ENCODE measurements at places on chromosomes 12 and 14.

- no peak for DNase-seq
Observed at GRCh38 chr12:127060933-127061332, 1206.0 kb upstream of the TMEM132C start.

GRCh38 chr12:132554845-132555630, 55.3 kb downstream of the LRCOL1 start:
- no peak for DNase-seq

GRCh38 chr12:33044447-33044846, 147.9 kb upstream of the PKP2 start:
- no peak for DNase-seq

DNA sequence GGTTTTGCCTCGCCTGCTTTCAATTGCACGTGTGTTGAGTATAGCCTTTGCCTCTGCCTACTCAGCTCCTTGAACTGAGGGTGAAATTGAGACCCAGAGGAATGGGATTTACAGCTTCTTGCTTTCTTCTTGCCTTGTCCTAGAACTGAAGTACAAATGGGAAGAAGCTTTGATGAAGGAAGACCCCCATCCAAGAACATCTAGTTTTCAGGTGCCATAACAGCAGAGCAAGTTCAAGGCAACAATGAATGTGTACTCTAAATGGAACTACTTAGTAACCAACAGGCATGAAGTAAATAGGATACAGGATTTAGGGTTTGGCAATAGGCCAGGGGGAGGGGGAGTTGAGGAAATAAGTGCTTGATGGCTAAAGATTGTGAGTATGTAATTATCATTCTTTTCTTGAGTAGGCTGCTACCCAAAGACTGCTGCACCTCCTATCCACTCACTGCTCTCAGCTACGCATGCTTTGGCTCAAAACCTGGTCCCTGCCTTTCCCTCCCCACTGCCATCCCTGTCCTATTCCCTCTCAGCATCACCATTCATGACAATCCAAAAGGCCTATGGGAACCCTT, 2.1 kb downstream of the GPX2 start:
- DNase-seq = no peak

GRCh38 chr14:81473456-81474147, 60.1 kb downstream of the SEL1L start:
- DNase-seq = no peak

GRCh38 chr12:63521706-63522105, 146.6 kb downstream of the DPY19L2 start:
- DNase-seq = no peak

- DNase-seq = no peak
Observed at GRCh38 chr12:26629864-26630263, 203.1 kb downstream of the ITPR2 start.

GRCh38 chr12:46410495-46410894, 37.9 kb upstream of the SLC38A2 start:
- DNase-seq = no peak
